ENCODE measurements at places on chromosomes 2 and 18. TPM values are rescaled to one million over a fixed set of nuclear protein-coding genes. Genes with fewer than 3 reads are reported as not detected.

DNA sequence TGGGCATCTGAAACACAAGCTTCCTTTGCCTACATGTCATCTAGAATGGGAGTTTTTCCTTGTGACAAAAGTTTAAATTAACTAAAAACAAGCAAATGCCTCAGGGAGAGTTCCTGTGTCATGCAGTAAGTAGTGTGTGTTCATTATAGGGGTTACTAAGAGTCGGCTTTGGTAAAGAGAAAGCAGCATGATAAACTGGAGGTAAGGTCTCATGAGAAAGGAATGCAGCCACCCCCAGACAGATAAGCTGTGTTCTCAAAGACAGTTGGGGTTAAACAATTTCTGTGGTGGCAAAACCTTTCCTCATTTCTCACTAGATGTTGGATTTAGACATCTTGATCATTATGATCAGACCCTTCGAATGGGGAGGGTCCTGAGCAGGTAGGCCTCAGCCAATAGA lies 129.7 kb downstream of the MAP4K4 start:
- no peak for DNase-seq

GRCh38 chr2:117856415-117857210 lies 42.1 kb downstream of the DDX18 start:
- no peak for DNase-seq

Gene EXOC6B
- total RNA-seq = 49.9 TPM

GRCh38 chr18:79781331-79781941 lies 16.3 kb upstream of the KCNG2 start:
- peak; percentile 54 for DNase-seq

Gene NEB
- 2.2 TPM for total RNA-seq

DNA sequence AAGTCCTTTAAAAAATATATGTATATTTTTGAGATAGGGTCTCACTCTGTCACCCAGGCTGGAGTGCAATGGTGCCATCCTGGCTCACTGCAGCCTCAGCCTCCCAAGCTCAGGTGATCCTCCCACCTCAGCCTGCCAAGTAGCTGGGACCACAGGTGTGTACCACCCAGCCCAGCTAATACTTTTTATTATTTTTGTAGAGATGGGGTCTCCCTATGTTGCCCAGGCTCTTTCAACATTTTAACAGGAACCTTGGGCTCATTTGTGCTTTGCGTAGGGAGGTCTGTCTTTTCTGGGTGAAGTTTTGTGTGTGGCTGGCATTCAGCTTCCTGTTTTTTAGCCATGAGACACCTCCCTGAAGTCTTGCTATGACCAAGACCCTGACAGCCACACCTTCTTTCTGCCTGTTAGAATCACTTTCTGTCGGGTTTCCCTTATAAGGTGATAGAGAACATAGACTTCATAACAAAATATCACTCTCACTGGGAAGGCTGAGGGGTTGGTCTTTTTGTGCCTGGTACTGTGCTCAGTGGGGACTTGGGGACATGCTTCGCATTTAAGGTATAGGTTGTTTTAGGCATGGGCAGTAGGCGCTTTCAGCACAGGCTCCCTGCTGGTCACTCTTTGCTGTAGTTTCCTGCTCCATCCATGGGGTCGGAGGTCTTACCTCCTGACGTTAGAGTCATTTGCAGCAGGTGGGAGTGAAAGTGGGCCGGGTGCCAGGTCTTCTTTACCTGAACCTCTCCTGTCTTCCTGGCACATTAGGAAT lies 3.4 kb downstream of the RAB31 start:
- DNase-seq = no peak

- no peak for DNase-seq
Measured at GRCh38 chr2:42826231-42826630, 33.8 kb upstream of the HAAO start.

DNA sequence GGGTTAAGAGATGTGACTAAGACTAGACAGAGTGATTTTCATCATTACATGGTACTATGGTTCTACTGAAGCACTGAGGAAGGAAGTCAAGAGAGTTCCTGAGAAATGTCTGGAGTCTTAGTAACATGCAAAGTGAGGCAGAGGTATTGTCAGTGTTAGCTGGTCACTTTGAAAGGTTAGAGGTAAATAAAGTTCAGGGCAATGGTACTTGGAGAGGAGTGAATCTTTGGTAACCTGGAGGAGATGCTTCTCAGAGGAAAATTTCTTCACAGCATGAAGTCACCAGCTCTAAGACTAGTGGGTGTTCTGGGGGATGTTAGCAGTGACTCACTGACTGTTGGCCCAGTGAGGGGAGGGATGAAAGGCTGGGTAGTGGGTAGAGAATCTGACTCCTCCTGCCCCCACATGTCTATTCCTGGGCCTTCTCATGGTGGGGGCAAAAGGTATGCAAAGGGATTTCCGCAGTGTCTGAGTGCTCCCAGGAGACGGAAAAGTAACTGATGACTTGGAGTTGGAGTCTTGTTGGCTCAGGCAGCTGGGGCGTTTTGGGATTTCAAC lies 23.3 kb upstream of the IL1RN start:
- no peak for DNase-seq

Gene PLEKHA3
- total RNA-seq = 34.1 TPM

GRCh38 chr2:154457286-154457685 lies 241.2 kb upstream of the KCNJ3 start:
- no peak for DNase-seq

DNA sequence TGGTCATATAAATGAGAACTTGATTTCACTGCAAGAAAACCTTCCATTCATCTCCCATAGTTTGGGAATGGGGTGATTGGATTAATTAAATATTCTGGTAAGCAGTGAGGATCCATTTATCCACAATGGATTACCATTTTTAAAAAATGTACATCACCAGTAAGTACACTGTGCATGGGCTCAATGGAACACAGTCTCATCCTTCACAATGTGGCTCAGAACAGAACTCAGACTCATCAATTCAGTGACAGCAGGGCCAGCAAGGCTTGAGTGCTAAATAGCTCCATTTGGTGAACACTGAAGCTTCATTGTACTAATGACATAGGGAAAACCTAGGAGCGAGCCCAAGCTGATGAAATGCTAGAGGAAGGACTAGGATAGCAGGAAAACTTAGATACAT lies 223.8 kb downstream of the CMPK2 start:
- DNase-seq = no peak

Gene SKOR2
- not detected for total RNA-seq

Gene NLRC4
- 3.1 TPM for total RNA-seq

- DNase-seq = no peak
Measured at GRCh38 chr2:74001121-74001520, 16.4 kb downstream of the TET3 start.

DNA sequence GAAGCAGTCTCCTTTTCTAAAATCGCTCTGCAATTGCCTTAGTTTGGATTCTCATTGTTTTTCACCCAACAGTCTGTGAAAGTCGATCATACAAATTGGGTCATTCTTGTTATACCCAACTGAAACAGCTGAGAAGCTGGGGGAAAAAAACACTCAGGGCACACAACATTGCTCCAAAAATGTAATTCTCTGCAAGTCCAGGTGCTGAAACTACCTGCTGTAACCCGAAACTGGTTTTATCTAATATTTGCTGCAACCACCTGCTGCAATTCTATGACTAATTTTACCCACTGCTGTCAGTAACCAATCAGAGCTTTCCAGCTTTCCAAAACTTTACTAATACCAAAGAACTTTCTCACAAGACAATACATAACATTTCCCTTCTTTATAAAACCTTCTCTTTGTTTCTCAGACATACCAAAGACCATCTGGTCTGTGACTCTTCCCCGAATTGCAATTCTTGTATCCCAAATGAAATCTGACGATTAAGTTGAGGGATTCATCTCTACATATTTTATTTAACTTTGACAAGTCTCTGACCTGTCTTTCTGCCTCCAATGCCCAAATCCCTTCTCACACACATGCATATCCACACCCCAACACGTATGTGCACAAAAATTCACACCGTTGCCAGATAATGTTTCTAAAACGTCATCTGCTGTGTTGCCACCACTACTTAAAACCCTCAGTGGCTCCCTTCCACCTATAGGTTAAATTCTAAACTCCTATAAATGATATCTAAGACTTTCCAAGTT lies 198.3 kb downstream of the PIEZO2 start:
- DNase-seq = no peak

Gene IL36A
- not detected for total RNA-seq

DNA sequence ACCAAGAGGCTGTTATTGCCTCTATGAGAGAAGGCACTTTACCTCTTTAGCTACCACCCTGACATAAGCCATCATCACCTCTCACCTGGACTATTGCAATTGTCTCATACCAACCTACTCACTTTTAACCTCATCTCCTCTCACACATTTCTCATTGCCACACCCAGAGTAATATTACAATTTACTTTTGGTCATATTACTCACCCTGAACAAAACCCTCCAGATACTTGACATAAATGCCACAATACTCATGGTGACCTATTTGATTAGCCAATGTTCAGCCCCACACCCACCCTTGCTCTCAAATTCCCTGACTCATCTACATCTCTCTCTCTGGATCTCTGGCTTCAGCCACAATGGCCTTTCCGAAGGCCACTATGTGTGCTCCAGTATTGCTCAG lies 90.9 kb upstream of the CDH7 start:
- DNase-seq = no peak

DNA sequence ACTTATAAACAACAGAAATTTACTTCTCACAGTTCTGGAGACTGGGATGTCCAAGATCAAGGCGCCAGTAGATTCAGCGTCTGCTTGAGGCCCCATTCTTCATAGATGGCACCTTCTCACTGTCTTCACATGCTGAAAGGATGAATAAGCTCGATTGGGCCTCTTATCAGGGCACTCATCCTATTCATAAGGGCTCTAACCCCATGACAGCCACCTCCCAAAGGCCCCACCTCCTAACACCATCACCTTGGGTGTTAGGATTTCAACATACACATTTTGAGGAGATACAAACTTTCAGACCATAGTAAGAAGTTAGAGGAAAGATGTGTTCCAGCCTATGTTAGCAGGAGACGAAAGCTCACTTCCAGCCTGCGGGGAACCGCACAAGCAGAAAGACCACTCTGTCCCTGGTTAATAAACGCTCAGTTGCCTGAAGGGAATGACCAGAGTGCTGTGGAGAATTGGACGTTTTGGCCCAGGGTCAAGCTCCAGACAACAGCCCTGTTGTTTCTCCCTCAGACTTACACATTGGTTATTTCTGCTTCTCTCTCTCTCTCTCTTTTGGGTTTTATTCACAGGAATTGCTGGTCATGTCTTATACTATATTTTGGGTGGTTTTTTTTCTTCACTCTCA lies 90.3 kb downstream of the MAPRE2 start:
- DNase-seq = no peak

- no peak for DNase-seq
Measured at GRCh38 chr2:26139269-26140183, 33.4 kb upstream of the GAREM2 start.

DNA sequence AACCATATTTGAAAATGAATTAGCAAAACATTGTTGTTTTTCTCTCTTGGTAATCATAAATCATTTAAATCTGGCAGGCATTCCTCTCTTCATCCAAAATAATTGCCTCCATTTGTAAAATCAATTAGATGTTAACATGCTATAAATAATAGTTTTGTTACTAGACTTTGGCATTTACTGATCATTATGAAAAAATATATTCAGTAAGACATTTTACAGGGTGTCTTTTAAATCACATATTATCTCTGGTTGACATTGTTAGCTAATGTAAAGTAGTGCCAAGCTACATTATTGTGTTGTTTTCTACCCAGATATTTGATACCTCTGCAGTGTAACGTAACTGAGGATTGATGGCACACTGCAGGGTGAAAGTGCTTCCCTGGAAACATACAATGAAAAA lies 31.8 kb upstream of the DLX1 start:
- no peak for DNase-seq

DNA sequence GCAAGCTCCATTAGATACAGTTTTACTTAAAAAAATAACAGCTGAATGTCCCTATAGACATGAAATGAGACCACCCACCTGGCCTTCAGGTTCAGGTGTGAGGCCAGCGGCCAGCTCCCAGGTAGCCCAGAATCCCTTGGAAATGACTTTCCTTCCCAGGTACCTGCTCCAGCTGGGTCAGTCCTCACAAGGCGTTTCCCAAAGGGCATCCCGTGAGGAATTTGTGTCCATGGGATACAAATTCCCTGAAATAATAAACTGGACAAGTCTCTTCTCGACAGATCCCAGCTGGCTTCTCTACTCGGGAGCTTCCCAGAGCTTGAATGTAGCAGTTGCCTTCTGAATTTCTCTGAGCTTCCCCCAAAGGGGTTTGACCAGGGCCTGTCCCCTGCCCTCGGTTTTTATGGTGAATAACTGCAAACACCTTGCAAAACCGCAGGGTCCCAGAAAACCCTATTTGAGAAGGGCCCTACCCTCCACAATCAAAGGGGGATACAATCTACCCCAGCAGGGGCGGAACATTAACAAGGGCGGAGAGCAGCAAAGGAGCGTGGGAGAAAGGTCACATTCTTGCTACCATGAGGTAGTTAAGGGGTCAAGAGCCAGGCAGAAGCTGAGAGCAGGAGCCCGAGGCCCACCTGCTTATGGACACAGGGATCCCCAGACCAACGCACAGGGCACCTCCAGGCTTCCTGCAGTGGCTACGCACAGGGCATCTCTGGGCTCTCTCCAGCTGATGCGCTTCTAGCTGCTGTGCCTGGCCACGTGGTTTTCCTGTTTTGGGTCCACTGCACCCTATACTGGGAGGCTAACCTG lies 107.7 kb downstream of the HDAC4 start:
- peak; percentile 44 for DNase-seq

Gene TUBB8B
- not detected for total RNA-seq

- no peak for DNase-seq
Measured at GRCh38 chr2:101766871-101767739, 69.6 kb downstream of the MAP4K4 start.

- DNase-seq = no peak
Measured at GRCh38 chr2:190695739-190696138, 46.9 kb downstream of the NAB1 start.

Gene SIGLEC15
- total RNA-seq = 0.31 TPM

DNA sequence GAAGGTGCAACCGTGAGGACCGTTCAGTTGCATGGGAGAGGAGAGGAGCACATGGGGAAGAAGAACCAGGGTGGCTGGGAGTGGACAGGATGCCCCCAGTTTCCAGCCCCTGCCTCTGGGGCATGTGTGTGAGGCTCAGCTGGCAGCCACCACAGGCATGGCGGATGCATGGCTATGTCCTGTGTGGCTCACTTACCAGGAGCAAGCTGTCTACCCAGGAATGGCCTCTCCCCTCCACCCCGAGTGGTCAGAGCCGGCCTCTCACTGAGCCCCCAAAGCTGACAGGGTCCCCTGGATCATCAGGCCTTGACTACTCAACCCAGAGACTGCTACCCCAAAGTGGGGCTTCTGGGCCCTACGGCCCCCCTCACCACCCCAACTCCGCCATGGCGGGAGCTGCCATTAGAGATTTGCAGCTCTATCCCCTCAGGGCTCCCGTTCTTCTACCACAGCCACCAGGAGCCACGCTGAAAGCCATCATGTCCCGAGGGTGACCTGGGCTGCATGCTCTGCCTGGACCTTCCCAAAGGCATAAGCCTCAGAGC lies 65.3 kb downstream of the RHOB start:
- DNase-seq = peak; percentile 51

DNA sequence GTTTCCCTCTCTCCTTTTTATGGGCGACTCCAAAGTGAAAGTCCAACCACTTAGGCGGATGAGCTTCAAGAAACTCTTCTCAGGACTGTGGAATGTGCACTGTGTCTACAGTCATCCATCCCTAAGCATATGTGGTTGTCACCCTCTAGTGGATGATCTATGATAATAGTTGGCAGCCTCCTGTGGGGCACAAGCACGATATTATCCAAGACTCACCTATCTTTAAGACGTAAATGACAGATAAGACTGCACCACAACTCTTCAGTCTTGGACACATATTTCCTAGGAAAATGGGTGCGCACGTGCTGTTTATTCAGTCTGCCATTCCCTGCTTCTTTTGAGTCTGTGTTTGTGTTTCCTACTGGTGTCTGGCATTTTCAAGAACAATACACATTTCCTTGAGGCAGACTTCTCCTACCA lies 145.5 kb upstream of the CTAGE1 start:
- DNase-seq = no peak

- DNase-seq = no peak
Measured at GRCh38 chr2:108585436-108585835, 51.2 kb downstream of the LIMS1 start.

All from sciatic nerve (tissue), 2 donors.